GM04503 (cell line): ENCODE measurements at places on chromosomes 11 and 22.

DNA sequence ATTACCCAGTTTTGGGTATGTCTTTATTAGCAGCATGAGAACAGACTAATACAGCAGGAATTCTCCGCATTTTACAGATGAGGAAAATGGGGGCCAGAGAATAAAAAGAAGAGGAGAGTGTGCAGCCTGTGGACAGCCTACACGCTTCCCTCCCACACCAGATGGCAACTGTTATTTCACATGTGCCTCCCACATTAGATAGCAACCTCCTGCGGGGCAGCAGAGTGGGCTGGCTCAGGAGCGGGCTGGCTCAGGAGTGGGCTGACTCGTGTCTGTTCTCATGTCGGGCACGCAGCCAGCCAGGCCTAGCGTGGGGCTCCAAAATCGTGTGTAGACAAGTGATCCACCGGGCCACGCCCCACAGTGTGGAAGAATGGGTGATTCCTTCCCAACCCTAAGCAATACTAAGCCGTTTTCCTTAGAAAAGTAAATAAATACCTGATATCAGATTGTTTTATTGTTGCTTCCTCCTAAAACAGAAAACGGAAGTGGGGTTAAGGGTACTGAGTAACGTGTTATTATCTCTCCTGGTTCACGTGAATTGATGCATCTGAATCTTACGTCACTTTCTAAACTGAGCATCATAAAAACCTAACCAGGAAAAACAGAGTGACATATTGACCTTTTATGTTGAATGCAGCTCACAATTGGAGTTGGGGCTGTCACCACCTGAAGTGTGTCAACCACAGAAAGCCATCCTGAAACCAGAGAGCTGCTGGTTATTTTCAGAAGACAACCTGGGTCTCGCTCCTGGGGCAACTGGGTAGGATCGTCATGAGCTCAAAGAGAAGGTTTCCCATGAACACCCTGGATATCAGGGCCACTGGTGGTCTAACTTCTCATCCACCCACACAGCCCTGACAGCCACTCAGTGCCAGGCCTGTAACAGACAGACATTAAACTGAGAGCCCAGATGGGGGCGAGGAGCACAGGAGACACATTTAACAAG, 3.3 kb downstream of the TTLL1 start:
- DNase-seq = no peak

GRCh38 chr11:126350836-126351235, 4.7 kb upstream of the ST3GAL4 start:
- DNase-seq = no peak

GRCh38 chr22:32123657-32124056, 35.4 kb downstream of the C22orf42 start:
- no peak for DNase-seq

DNA sequence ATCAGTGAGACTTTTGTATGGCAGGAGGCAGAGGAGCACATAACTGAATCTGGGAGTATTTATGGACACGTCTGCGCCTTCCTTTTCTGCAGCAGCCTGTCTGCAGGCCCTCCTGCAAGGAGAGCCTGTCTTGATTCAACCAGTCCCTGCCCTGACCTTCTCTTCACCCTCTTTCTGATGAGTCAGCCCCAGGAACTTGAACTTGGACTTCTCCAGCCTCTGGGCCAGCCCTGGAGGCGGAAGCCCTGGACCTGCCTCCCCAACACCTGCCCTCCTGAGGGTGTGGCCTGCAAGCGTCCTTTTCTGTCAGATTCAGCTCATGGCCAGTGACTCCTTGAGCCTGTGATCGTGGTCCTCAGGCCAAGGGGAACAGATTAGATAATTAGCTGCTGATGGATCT, 20.0 kb downstream of the DAGLA start:
- peak; percentile 34 for DNase-seq

GRCh38 chr11:128868841-128869671, 2.0 kb upstream of the KCNJ1 start:
- no peak for DNase-seq

- DNase-seq = no peak
Measured at GRCh38 chr11:22780952-22781593, 48.5 kb downstream of the SVIP start.

DNA sequence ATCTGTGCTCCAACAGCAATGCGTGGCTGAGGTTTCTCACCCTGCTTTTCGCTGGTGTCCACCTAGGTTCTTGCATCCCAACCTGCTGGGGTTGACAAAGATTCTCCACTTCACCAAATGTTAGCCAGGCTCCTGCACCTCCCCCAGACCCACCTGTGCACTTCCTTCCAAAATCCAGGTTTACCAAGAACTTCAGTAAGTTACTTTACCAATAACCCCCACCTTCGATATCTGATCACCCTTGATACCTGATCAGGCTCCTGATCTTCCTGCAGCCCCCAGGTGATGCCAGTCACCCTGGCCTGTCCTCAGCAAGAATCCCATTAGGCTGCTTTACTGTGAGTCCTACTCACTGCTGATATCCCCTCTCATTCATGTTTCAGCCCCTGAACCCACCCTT, 1203.4 kb downstream of the TBC1D22A start:
- no peak for DNase-seq

- no peak for DNase-seq
Measured at GRCh38 chr11:34790620-34791019, 125.6 kb downstream of the APIP start.

DNA sequence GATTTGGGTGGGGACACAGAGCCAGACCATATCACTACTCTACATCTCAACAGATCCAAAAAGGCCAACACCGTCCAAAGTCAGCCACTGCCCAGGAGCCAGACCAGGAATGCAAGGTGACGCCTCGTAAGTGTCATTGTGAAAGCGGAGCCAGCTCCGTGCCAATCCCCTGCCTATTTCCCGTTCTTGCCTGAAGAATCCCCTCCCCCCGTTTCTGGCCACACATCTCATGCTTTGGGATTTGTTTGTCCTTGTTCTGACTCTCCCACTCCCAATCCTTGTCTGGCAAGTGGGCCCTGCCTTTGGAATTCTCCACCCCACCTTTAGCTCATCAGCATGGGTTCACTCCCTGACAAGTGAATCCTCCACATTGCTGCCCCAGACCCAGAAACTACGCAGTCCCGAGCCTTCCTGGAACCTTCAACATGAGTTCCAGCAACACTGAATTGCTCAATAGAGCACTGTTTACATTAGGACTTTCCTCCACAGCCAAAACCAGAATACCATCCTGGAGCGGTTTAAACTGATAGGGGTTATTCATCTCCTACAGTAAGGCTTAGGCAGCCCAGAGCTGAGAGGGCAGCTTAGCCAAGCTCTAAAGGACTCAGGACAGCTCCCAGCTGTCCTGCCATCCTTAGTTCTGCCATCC, 6.0 kb upstream of the SLC35C1 start:
- no peak for DNase-seq

- DNase-seq = no peak
Measured at GRCh38 chr22:32608494-32608893, 133.9 kb downstream of the FBXO7 start.
